ENCODE measurements at places on chromosomes 3 and 15.
A peak's percentile ranks its signal among the peaks of the same experiment; 100 is the strongest.

- peaks cover 3% of the 10 kb centered on the region for H3K36me3 ChIP-seq
- peaks cover 21% of the 10 kb centered on the region for H3K27me3 ChIP-seq
- no peak for DNase-seq
- H3K4me3 ChIP-seq: peak overlapping the region; percentile 61
- H3K27ac ChIP-seq: no peak overlapping the region
- peaks cover 4% of the 10 kb centered on the region for H3K4me1 ChIP-seq
These were observed 528 bp downstream of the RBPMS2 start for GRCh38 chr15:64774629-64775493.

DNA sequence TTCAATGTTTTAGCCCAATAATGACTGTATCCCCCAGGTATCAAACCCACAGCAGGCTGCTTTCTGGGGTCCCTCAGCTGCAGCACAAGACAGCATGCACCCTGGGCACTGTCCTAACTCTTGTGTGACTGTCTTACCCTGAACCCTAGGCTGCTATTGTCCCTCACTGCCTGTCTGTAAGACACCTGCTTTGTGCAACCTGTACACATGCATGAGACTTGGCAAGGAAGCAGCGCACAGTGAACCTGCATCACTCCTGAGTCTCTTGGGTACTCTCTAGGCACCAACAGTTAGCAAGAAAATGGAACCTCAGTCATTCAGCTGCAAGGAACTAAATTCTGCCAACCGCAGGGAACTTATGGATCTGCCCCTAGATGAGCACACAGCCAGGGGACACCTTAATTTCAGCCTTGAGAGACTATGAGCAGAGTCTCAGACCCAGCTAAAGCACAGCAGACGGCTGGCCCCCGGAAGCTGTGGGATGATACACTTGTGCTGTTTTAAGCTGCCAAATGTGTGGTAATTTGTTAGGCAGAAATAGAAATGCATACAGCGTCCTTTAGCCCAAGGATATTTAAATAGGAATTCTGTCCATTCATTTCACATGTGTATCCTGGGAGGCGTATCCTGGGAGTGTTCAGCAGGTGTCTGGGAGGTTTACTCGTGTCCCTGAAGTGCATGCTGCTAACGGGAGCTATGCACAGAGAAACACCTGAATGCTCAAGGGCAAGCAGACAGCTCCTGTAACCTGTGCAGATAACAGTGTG, 223.8 kb downstream of the KLF13 start:
- H3K27me3 ChIP-seq: peaks cover 43% of the 10 kb centered on the region
- H3K36me3 ChIP-seq: no peaks in the 10 kb centered on the region
- H3K4me1 ChIP-seq: no peaks in the 10 kb centered on the region
- H3K27ac ChIP-seq: no peak overlapping the region
- H3K4me3 ChIP-seq: no peak overlapping the region
- no peak for DNase-seq

- H3K27ac ChIP-seq: no peak overlapping the region
- H3K36me3 ChIP-seq: peaks cover 74% of the 10 kb centered on the region
- peaks cover 9% of the 10 kb centered on the region for H3K4me1 ChIP-seq
- H3K27me3 ChIP-seq: no peaks in the 10 kb centered on the region
- DNase-seq: no peak
These were observed 610.0 kb downstream of the FOXP1 start for GRCh38 chr3:70973558-70973957.

GRCh38 chr15:94414916-94415315, 183.6 kb downstream of the MCTP2 start:
- H3K27ac ChIP-seq: no peak overlapping the region
- H3K4me1 ChIP-seq: no peaks in the 10 kb centered on the region
- no peak for DNase-seq
- no peaks in the 10 kb centered on the region for H3K27me3 ChIP-seq
- no peak overlapping the region for H3K4me3 ChIP-seq

DNA sequence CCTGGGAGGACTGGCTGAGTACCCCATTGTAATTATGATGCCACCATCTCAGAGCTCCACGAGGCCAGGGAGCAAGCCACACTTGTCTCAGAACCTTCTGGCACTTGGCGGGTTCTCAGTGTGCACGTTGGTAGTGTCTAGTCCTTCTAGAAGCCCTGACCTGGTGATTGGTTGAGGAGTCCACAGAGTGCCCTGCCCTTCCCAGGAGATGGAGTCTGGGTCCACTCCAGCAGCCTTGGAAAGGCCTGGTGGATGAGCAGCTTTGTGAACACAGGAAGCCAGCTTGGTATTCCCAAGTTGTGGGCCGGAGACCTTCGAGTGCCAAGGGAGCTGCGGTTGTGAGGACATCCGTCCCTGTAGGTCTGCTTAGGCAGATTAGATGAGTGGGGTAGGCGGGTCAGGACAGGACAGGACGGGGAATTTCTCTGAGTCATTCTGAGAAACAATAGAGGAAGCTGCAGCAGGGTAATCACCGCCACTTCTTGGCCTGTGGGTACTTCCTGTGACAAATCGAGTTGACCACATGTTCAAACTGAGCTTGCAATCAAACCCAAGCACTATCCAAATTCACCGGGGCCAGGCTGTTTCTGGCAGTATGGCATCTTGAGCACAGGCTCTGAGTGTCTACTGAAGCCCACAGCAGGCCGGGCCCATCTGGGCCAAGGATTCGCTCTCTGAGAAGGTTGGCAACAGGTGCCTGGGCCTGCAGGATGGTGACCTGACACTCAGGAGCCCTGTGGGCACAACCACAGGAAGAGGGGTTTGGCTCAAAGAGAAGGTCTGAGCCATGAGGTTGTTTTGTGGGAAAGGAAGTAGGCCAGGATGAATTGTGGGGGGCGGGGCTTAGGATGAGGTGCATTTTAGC, 71.5 kb upstream of the PLXNA1 start:
- peaks cover 21% of the 10 kb centered on the region for H3K36me3 ChIP-seq
- H3K4me3 ChIP-seq: peak overlapping the region; percentile 73
- peaks cover 36% of the 10 kb centered on the region for H3K4me1 ChIP-seq
- H3K27me3 ChIP-seq: no peaks in the 10 kb centered on the region

DNA sequence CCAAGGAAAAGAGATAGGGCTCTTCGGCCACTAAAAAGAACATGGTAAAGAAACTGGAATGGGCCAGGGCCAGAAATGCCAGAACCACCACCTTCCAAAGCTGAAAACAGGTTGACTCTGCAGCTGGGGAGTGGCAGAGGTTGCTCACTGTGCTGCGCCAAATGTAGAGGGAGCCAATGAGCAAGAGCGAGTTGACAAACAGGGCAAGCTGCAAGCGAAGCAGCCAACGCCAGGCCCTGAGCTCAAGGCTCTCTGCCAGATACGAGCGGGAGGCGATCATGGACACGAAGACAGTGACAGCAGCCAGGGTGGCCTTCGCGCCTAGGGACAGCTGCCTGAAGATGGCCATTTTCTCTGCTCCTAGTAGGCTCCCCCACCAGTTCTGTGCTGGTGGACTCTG, 3.1 kb downstream of the GLB1 start:
- no peak overlapping the region for H3K4me3 ChIP-seq
- H3K4me1 ChIP-seq: peaks cover 59% of the 10 kb centered on the region
- DNase-seq: no peak
- peaks cover 26% of the 10 kb centered on the region for H3K36me3 ChIP-seq
- peak overlapping the region; percentile 33 for H3K27ac ChIP-seq
- no peaks in the 10 kb centered on the region for H3K27me3 ChIP-seq

- no peaks in the 10 kb centered on the region for H3K27me3 ChIP-seq
- DNase-seq: no peak
- H3K27ac ChIP-seq: no peak overlapping the region
- no peaks in the 10 kb centered on the region for H3K4me1 ChIP-seq
- no peak overlapping the region for H3K4me3 ChIP-seq
These were observed 192.5 kb downstream of the SHOX2 start for GRCh38 chr3:157913741-157914150.

- H3K36me3 ChIP-seq: no peaks in the 10 kb centered on the region
- H3K4me3 ChIP-seq: no peak overlapping the region
- H3K27ac ChIP-seq: no peak overlapping the region
- DNase-seq: no peak
These were observed 4.2 kb downstream of the PTPRG start for GRCh38 chr3:61565569-61565968.

DNA sequence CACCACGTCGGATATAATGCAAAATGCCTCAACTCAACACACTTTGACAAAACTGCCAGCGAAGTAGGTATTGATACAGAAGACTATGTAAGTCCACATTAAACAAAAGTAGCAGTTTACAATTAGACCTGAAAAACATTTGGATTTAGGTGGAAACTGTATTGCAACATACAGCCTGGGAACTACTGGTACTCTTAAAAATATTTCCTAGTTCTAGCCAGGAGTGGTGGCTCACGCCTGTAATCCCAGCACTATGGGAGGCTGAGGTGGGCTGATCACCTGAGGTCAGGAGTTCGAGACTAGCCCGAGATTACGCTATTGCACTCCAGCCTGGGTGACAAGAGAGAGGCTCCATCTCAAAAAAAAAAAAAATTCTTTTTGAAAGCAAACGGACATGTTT, 246.2 kb downstream of the ZBTB20 start:
- no peaks in the 10 kb centered on the region for H3K27me3 ChIP-seq
- H3K4me1 ChIP-seq: no peaks in the 10 kb centered on the region
- no peak for DNase-seq
- H3K27ac ChIP-seq: no peak overlapping the region

DNA sequence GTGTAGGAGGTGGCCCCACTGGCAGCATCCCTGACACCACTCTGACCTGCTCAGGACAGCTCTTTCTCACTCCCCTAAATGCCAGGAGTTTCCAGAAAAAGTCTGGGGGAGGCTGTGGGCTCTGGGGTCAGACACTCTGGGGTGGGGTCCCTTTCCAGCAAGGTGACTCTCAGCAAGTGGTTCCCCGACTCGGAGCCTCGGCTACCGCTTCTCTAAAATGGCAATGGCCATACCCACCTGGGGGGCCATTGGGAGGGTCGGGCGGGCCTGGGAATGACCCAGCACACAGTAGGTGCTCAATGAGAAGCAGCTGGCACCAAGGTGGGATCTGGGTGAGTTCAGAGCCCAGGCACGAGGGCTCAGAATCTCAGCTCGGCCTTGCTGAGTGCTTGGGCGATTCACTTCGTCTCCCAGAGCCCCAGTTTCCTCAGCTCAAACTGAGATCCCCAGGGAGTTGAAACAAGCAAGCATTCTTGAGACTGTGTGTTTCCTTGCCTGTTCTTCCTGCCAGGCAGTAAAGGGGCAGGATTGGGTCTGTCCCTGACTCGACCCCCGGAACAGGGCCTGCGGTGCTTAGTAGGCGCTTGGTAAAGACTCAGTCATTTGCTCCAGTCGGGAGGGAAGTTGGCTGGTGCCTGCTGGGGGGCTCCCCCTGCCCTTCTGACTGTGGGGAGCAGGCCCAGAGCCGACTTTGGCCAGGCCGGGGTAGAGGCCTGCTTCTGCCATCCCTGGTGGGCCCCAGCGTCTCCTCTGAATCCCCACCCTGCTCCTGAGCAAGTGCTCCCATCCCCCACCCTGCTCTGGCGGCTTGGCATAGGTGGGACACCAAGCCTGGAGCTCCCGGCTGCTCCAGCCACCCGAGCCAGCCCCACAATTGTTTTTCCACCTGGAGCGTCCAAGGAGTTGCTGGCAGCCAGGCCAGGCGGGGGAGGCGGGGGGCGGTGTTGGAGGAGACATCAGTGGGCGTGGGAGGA, 32.9 kb upstream of the FBLN2 start:
- no peak for DNase-seq
- H3K27ac ChIP-seq: no peak overlapping the region
- H3K36me3 ChIP-seq: no peaks in the 10 kb centered on the region

DNA sequence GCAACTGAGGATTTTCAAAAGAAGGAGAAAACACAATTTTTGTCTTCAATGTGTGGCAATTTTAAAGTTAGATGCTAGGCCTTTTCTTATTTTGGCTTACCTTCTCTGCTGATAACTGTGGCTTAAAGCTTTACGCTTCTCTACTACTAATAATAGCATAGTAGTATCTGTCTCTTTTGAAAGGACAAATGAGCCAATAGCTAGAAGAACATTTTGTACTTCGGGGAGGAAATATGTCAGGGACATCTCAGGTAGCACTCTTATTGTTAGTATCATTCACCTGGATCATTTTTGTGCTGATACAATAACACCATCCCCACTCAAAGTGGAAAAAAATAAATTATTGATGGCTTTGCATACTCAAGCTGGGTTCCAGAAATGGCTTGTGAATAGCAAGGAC, 586.1 kb upstream of the TBL1XR1 start:
- no peak overlapping the region for H3K4me3 ChIP-seq
- H3K27ac ChIP-seq: no peak overlapping the region

DNA sequence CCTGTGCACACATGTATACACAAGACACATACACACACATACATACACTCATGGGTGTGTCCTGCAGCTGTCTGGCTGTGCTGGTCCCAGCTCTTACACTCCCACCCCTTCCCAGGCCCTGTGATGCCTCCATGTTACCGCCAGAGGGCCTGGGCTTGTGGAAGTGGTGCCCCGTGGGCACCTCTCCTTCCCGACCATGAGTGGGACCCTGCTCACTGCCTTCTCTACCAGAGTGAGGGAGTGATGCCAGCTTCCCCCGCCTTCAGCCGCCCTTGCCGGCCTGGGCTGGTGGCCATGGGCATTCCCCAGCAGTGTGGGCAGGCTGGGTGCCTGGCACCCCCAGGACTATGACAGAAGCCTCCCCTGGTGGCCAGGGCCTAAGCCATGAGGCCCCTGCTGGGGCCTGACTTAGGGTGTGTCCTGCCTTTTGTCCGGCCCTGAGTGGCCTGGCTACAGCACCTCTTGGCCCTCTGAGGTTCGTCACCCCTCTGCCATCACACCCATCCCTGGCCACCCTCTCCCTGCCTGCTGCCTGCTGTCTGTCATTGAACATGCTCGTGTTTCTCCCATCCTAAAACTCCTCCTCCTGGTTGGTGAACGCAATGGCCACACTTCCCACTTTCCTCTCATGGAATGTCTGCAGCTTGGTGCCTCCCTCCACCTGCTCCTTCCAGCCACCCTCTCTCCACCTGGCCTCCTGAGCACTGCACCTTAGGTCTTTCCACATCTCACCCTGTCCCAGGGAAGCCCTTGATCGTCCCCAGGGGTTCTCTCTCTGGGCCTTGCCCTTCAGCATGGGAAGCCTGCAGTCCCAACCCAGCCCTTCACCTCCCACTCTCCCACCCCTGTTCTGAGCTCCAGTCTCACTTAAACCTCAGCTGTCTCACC, 14.6 kb downstream of the HDAC11 start:
- H3K27me3 ChIP-seq: no peaks in the 10 kb centered on the region
- peak overlapping the region; percentile 6 for H3K4me3 ChIP-seq
- peaks cover 25% of the 10 kb centered on the region for H3K4me1 ChIP-seq
- no peaks in the 10 kb centered on the region for H3K36me3 ChIP-seq
- no peak for DNase-seq

- no peak overlapping the region for H3K27ac ChIP-seq
- no peak overlapping the region for H3K4me3 ChIP-seq
- no peak for DNase-seq
- no peaks in the 10 kb centered on the region for H3K36me3 ChIP-seq
These were observed 160.0 kb downstream of the FRMD5 start for GRCh38 chr15:44034933-44035624.

Measured in effector memory CD8-positive, alpha-beta T cell (primary cell).